HCT116 (cell line): ENCODE measurements at places on chromosomes 6 and 20. TPM values are rescaled to one million over a fixed set of nuclear protein-coding genes. Genes with fewer than 3 reads are reported as not detected.

The OVOL2 gene
- 0.86 TPM for total RNA-seq

The AVP gene
- total RNA-seq, result not detected

The CCM2L gene
- 1.4 TPM for total RNA-seq

The MUCL3 gene
- 0.15 TPM for total RNA-seq

The CST5 gene
- not detected for total RNA-seq

The MOCS1 gene
- total RNA-seq, result 9.3 TPM

The GJA10 gene
- total RNA-seq, result not detected

The SYNGAP1 gene
- 11.5 TPM for total RNA-seq

The PXT1 gene
- total RNA-seq, result 0.17 TPM

The NR2E1 gene
- total RNA-seq, result not detected

The ORC3 gene
- 34.2 TPM for total RNA-seq

The OR2J3 gene
- not detected for total RNA-seq

The APOM gene
- total RNA-seq, result 2.2 TPM

The B3GAT2 gene
- total RNA-seq, result not detected

The BAK1 gene
- 18.9 TPM for total RNA-seq

The MRAP2 gene
- total RNA-seq, result 1.4 TPM

The GMEB2 gene
- 13.9 TPM for total RNA-seq

The PRSS16 gene
- 14.5 TPM for total RNA-seq

The RIPOR2 gene
- total RNA-seq, result 0.44 TPM

The SLC35F1 gene
- 0.07 TPM for total RNA-seq

The KPNA5 gene
- total RNA-seq, result 9.8 TPM

The NKX2-2 gene
- total RNA-seq, result not detected

The TAF4 gene
- 26.8 TPM for total RNA-seq

The SLC24A3 gene
- not detected for total RNA-seq

The UNC93A gene
- not detected for total RNA-seq

The C2 gene
- total RNA-seq, result 3.1 TPM

The SEMG2 gene
- total RNA-seq, result not detected

The PPP1R16B gene
- 0.52 TPM for total RNA-seq

The TMEM242 gene
- 11.6 TPM for total RNA-seq

The SSTR4 gene
- total RNA-seq, result not detected

The LSM14B gene
- total RNA-seq, result 51.3 TPM

The ULBP3 gene
- total RNA-seq, result 18.4 TPM

The RING1 gene
- total RNA-seq, result 45.9 TPM

The CDYL gene
- 42.6 TPM for total RNA-seq

The CGA gene
- not detected for total RNA-seq

The TSBP1 gene
- not detected for total RNA-seq

The DEFB132 gene
- not detected for total RNA-seq

The LRRC73 gene
- total RNA-seq, result 1.2 TPM

The LST1 gene
- total RNA-seq, result 0.69 TPM

The HUS1B gene
- 0.76 TPM for total RNA-seq

The HSP90AB1 gene
- total RNA-seq, result 2,554 TPM

The CLVS2 gene
- total RNA-seq, result not detected

The IL17F gene
- not detected for total RNA-seq

The PGC gene
- 1.2 TPM for total RNA-seq

The CALHM6 gene
- total RNA-seq, result not detected

The HCRTR2 gene
- not detected for total RNA-seq

The GUCA1A gene
- not detected for total RNA-seq

The ZBTB46 gene
- 10.7 TPM for total RNA-seq

The SIRPB1 gene
- 1.9 TPM for total RNA-seq

The LY6G6C gene
- 0.54 TPM for total RNA-seq

The SNAP91 gene
- not detected for total RNA-seq

The KIF16B gene
- 7.0 TPM for total RNA-seq

The OOEP gene
- not detected for total RNA-seq

The NSFL1C gene
- total RNA-seq, result 93.4 TPM

The SLC17A9 gene
- total RNA-seq, result 37.6 TPM

The RHAG gene
- 0.57 TPM for total RNA-seq
